Hindlimb muscle (tissue), 1 donor: ENCODE measurements at places on chromosomes 3 and 15. TPM values are rescaled to one million over a fixed set of nuclear protein-coding genes. Genes with fewer than 3 reads are reported as not detected.

DNA sequence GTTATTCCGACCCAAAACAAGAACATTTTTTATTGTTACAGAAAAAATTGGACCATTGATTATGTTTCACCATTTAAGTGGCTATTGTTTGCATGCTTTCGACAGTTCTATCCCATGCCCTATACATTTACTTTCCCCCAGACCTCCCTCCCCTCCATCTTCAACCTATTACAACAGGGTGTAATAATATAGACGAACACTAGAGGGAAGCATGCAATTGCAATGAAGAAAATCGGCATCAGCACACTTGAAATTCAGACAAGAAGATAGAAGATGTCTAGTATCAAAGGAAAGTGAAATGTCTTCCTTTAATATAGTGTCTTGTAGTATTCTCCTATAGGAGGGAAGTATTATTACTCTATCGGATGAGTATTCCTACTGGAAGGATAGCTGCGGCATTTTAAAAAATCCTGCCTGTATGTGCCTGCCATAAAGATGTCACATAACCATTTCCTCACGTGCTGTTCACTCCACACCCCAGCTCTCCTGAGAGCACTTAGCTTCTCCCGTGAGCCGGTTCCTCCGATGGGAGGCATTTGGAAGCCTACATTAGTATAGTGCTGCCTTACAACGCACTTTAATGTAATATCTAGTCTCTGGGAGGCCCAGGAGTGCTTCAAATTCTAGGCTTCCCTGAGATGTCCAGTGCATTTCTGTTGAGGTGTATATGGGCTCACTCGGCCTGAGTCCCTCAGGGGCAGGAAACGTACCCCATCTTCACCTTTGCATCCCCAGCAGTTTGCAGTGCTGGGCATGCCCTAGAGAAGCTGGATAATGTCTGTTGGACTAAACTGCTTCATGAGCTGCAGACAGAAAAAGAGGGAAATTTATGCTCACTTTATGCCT, 17.8 kb upstream of the ERICH6 start:
- DNase-seq = peak; percentile 60

- DNase-seq = no peak
Observed at GRCh38 chr3:197399486-197399885, 101.1 kb upstream of the DLG1 start.

DNA sequence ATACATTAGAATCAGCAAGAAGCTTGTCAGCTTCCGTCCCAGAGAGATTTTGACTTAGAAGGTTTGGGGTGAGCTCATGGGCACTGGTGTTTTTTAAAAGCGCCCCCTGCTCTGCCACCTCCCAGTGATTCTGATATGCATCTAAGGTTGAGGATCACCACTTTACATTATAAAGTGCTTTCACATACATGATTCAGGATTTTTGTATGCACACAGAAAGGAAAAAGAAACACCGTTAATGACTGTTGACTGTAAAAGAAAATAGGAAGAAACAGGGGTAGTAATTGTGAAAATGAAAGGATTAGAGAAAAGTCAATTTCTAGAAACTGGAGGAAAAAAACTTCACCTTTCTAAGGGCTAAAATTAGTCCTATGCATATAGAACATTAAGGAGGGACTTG, 104.9 kb upstream of the ZBED2 start:
- no peak for DNase-seq

The FETUB gene
- polyA plus RNA-seq = not detected
